Neural crest cell (in vitro differentiated cells): ENCODE measurements at places on chromosomes 6 and 20.

DNA sequence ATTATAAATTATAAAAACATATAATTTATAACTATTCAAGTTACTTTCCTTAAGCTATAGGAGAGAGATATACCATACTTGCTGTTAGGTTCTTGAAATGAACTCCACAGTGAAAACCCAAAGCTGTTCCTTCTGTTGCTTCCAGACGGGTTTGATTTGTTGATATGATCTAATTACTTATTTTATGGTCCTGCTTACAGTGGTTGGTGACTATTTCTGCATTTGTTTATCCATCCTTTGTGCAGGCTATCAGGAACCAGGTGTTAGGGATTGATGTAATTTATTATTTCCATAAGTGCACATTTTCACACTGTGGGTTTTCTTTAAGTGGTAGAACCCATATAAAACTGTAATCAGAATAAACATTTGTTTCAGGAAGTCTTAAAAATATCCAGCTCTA lies 167.1 kb downstream of the KIF6 start:
- DNase-seq: no peak

DNA sequence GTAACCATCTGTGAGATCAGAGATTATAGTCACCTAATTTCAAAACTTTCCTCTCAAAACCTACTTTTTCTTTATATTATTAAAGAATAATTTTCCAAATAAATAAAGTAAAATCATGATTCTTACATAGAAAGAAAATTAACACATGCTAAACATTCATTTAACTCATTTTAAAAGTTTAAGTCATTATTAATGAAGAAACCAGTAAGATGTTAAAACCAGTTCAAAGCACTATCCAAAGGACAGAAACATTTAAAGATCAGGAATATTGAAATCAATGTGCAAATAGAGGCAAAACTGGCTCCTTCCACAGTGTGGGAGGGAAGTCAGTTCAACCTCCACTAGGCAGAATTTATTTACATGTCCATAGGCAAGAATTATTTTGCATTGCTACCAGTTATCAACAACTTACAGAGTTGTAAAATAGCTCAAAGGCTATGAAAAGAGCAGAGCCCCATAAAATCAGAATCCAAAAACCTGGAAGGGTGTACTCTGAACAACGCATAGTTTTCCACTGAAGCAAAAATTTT lies 146.9 kb downstream of the KHDC1L start:
- no peak for DNase-seq

GRCh38 chr6:79538106-79538971 lies 1.1 kb upstream of the LCA5 start:
- DNase-seq: no peak

GRCh38 chr20:35791821-35792220 lies 20.0 kb downstream of the PHF20 start:
- no peak for DNase-seq

DNA sequence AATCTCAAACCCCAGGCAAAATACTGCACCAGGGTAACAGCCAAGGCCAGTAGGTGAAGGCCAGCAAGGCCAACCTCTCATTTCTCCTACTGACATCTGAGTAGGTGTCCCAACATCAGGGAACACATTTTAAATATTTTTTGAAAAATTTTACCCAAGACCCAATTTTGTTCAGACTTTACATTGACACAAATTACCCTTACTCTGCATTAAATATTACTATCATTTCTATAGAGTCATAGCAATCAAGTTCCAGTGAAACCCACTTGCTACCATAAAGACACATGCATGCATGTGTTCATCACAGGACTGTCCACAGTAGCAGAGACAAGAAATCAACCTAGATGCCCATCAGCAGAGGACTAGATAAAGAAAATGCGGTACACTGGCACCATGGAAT lies 99.9 kb downstream of the NRN1 start:
- DNase-seq: no peak

- DNase-seq: no peak
These were observed 33.2 kb downstream of the ANKS1A start for GRCh38 chr6:34922177-34922663.

DNA sequence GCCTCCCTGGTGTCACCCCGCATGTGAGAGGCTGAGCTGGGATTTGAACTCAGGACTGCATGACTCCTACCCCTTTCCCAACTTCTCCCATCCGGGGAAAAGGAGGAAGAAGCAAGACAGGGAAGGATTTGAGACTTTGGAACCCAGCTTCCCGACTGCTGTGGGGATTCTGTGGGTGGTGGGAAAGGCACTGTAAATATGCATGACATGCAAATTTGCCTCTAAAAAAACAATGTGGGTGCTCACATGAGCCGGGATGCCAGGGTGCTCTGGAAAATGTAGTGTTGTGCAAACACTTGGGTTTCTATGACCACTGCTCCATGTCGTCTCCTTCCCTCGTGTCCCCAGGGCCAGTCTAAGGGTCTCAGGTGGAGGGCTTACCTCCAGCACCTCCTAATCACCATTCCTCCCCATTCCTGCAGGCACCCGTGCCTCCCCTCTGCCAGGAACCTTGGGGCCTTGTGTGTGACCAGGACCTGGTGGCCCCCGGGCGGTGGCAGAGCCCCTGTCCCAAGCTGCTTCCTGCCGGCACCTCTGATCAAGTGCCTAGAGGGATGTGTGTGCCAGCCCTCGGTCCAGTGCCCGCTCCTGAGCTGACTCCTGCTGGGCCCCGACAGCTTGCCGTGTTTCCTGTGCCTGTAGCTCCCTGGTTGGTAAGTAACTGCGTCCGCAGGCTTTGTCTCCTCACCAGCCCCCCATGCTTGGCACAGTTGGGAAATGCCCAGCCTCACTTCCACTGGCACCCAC lies 60.7 kb downstream of the DLGAP4 start:
- no peak for DNase-seq

- no peak for DNase-seq
These were observed 319.6 kb downstream of the CDKAL1 start for GRCh38 chr6:20853828-20854227.

GRCh38 chr6:44925100-44925739 lies 402.9 kb upstream of the RUNX2 start:
- no peak for DNase-seq

GRCh38 chr20:32516583-32517517 lies 68.3 kb downstream of the NOL4L start:
- DNase-seq: no peak

GRCh38 chr20:48528346-48528745 lies 299.5 kb downstream of the PREX1 start:
- DNase-seq: no peak

- DNase-seq: no peak
These were observed 64.8 kb upstream of the BEND6 start for GRCh38 chr6:56890066-56890465.

GRCh38 chr20:276620-277495 lies 13.7 kb downstream of the C20orf96 start:
- DNase-seq: no peak

DNA sequence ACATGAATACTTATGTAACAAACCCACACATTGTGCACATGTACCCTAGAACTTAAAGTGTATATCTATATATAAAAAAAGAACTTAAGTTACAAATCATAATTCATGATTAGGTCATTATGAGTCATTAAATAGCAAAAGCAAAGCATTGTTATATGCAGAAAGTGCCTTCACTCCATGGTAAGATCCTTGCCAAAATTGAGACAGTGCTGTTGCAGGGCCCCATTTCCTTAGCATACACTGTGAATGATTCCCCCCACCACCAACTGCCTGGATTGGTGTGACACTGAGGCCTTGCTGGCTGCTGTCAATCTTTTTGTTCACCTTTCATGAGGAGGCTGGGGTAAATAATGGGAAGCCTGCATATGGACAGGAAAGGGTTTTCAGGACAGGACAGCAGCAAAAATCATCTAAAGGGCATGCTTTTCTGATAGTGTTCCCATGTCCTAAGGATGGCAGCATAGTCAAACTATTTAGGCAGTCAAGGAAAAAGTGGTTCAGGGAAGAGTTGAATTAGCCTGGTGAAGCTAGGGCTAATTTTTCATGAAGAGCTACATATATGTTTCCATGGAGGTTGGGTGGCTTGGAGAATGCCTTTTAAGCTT lies 188.2 kb upstream of the ASCC3 start:
- no peak for DNase-seq

- no peak for DNase-seq
These were observed 177.1 kb downstream of the ZDHHC14 start for GRCh38 chr6:157558049-157558448.

GRCh38 chr20:14916360-14916920 lies 579.0 kb upstream of the FLRT3 start:
- DNase-seq: no peak

DNA sequence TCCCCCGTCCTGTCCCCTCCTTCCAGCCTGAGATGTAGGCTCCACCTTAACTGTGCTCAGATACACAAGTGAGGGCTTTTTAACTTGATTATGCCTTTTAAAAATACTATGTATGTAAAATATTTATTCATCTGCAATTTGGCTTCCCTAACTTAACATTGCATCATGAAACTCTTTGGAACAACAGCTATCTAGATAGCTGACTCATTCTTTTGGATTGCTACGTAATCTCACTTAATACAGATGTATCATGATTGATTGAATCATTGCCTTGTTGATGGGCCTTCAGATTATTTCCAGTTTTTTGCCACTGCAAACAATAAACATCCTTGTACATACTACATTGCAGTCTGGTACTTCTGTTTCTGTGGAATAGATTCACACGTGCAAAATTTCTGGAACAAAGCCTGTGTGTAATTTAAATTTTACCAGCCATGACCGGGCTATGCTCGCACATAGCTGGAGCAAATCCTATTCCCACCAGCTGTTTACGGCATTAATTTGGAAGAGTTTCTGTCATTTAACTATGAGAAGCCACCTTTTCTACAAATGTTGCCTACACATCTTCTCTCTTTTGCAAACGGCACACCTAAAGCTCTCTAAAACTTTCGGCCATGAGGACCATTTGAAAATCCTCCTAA lies 6.5 kb downstream of the PRND start:
- no peak for DNase-seq

DNA sequence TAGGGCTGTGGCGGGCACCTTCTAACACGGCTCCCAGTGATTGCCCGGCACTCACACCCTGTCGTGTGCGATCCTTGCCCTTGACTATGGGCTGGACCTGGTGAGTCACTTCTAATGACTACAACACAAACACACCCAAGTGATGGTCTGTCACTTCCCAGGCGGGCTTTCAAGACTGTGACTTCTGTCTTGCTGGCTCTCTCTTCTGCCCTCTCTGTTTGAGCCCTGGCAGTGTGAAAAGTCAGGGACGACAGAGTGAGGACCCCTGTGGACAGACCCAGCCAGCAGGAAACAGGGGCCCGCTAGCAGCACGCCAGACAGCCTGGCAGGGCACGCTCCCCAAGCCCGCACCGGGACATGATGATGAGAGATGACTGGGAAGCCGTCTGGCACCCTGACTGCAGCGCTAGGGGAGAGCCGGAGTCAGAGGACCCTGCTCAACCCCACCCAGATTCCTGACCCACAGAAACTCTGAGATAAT lies 43.0 kb downstream of the KIF16B start:
- no peak for DNase-seq

DNA sequence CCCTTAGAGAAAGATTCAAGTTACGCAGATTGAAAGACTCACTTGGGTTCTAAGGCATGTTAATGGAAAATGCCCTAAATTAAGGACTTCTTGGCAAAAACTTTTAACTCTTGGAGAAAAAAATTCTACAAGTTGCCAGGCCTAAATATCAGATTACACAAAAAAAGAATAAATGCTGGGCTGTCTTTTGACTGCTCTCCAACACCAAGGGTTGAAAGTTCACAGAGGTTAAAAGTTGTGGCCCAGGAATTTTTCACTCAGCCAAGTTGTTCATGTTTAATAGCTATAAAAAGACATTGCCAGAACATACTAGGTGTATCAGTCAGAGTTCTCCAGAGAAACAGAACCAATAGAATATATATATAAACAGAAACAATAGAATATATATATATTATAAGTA lies 268.4 kb upstream of the PRND start:
- DNase-seq: no peak

GRCh38 chr6:116118608-116119007 lies 7.3 kb downstream of the COL10A1 start:
- DNase-seq: no peak

DNA sequence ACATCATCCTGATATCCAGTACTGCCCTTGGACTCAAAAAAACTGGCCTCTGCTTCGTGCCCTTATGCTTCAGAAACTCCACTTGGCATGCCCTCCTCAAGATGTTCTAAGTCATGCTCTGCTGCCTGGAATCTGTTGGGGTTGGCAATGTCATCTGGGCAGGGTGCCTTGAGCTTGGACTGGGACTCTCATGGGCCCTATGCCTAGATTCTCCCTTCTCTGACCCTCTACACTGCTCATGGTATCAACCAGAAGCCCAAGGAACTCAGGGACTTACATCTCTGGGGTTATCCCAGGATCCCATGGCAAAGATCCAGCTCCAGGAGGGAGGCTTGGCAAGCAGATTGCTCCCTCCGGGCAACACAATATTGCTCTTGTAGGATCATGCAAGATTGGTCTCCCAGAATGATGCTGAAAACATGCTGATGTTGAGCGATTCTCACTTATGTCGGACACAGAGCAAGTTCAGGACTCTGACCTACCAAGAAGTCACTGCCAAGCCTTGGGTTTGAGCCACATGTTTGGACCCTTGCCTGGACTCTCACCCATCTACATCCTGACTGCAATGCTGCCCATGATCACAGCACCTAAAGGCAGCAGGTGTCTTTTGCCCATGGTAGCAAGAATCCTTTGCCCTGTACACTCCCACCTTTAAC lies 88.8 kb downstream of the ADAT2 start:
- no peak for DNase-seq

- no peak for DNase-seq
These were observed 68.4 kb downstream of the EYA4 start for GRCh38 chr6:133309579-133309978.

- no peak for DNase-seq
These were observed 45.6 kb upstream of the ANKEF1 start for GRCh38 chr20:9989066-9989724.

DNA sequence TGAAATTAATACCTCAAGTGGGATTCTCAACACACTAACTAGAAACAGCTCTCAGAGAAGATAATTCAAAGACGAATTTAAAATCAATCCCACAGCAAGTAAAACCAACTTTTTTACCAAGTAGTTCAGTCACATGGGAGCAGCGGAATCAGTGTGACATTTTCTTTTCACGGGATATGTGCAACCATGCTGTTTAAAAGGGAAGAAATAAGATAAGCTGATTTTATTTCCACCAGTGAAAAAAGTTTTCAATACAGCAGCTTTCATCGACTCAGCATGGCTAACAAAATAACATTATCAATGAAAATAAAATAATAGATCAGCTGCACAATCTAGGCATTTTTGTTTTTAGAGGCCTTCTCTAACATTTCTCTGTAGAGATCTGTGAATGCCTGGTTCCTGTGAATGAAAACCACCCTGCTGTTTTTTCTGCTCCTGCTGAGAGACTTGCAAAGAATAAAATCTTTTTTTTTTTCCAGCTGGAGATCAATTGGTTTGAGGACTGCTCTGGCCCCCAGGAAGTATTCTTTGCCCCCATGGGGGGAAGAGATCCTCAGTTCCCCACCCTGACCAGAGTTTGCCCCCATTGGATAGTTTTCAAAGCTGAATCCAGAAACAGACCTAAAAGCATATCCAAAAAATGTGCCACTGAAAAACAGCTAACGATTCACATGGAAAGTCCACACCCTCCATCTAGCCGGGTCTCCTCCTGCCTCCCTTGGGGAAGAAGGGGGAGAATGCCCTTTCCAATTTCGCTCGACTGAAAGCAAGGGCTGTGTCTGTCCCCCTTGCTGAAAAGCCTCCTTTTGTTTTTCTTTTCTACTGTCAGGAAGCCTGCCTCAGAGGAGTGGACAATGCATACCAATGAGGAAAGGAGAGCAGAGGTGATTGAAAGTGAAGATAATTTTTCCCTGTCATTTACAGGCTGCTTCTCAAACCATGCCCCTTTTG lies 317.6 kb downstream of the PRKN start:
- peak; percentile 3 for DNase-seq

- DNase-seq: no peak
These were observed 37.0 kb upstream of the MCUR1 start for GRCh38 chr6:13851330-13851729.
